ENCODE measurements at places on chromosomes 6 and 20.
A peak's percentile ranks its signal among the peaks of the same experiment; 100 is the strongest.

DNA sequence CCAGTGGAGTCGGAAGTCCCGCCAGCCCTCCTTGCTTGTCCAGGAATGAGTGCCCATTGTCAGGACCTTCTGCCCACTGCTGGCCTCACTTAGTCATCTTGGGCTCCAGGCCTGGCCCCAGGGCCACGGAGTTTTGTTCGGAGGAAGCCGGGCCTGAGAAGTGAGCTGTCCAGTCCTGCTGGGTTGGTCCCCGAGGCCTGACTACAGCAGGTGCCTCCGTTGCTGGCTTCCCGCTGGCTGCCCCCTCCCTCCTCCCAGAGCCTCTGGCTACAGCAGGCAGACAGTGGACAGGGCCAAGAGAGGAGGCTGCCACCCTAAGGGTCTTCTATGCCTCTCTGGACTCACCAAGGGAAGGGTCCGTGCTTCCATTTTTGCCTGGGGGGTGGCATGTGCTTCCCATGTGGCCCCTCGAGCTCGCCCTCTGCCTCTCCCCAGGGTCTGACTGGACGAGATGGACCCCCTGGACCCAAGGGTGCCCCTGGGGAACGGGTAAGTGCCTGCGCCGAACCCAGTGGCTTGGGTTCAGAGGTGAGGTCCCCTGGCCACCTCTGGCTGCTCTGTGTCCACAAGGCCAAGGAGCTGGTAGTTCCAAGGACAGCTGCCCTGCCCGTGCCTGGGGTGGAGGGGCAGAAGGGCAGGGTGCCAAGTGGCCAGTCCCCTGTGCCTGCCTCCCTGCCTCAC, 2.8 kb downstream of the COL9A3 start:
- DNase-seq: no peak

DNA sequence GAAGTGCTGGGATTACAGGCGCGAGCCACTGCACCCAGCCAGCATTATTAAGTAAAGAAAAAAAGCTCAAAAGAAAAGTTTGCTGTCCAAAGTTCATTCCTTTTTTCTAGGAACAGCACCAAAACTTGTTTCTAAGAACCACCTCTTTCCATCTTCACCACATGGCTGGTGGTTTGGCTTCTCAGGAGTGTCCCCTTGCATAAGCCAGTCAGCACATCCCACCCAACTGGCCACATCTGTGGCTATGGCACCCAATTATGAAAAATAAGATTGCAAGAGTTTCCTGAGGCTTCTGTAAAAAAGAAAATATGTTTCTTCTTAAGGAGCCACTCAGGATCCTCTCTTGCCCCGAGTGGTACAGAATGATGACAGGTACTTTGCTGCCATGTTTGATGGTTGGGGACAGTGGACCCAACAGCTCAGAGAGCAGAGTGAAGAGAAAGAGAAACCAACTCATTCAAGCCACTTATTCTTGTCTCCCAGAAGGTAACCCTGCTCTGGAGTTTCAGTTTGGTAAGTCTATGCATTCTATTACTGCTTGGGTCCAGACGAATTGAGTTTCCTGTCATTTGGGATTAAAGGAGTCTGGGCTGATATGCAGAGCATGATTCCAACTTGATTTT, 65.3 kb downstream of the PSMB1 start:
- no peak for DNase-seq

DNA sequence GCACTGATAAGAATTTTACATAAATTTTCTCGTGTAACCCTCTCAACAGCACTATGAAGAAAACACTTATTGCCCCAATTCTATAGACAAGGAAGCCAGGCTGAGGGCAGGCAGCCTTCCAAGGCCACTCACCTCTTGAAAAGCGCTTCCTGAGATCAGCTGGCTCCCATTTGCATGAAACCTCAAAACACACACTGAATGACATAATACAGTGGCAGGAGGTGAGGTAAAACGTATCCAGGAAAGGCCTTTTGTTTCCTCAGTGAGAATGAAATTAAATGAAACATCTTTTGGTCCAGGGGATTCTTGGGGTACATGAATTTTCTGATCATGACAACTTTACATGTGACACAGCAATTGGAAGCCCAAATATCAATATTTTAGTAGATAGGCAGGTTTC, 112.5 kb downstream of the WDR27 start:
- peak; percentile 22 for DNase-seq

DNA sequence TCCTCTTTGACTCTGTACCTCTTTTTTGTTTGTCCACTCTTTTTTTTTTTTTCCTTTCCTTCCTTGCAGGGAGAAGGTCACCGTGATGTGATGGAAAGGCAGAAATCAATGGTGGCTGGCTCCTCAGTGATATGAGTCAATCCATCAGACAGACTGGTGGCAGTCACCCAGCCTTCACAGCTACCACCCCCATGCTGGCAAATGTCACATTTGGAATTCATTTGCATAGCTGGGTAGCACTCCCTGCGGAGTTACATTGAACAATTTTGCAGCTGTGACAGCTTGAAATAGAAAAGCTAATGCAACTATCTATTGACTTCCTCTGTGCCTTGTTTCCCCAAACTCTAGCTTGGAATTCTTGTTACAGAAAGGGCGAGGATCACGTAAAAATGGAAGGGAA, 668.4 kb downstream of the C6orf118 start:
- no peak for DNase-seq

GRCh38 chr6:32047855-32048766, 9.9 kb downstream of the CYP21A2 start:
- DNase-seq: peak; percentile 67

- no peak for DNase-seq
These were observed 218.8 kb downstream of the TAF4 start for GRCh38 chr20:61846741-61847419.

GRCh38 chr6:74749211-74750147, 456.4 kb downstream of the COL12A1 start:
- no peak for DNase-seq

GRCh38 chr6:134470457-134470975, 152.6 kb upstream of the SGK1 start:
- DNase-seq: no peak

DNA sequence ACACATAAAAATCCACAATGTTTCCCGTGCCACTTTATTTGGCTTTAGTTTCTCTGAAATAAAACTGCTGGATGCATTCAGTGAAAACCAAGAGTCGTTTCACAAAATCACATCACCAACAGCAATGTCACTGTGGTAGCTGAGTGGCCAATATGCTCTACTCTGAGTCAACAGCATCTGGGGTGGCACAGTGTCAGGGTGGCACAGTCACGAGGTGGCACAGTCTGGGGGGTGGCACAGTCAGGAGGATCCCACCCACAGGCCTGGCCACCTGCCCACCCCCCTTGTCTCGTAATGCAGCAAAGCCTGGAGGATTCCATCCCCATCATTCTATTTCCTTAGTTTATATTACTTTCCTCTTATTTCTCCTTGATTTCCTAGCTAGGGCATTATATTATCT, 87.0 kb downstream of the ANKRD60 start:
- DNase-seq: no peak

DNA sequence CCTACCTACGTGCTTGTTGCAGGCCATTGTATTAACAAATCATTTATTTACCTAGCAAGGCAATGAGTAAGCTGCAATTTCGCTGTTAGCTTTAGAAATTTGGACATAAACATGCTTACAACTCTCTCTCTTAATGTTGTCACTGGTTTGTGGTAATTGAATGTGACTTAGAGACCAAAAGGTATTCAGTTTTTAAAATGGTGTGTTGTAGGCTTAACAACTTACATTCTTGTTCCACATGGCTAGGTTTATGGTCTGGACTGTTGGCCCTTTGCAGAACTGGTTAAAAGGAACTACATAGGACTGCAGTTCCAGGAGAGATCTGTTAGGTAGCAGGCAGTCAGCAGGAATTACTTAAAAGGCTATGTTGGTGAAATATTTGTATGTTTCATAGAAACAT, 10.3 kb upstream of the CTAGE9 start:
- DNase-seq: no peak

DNA sequence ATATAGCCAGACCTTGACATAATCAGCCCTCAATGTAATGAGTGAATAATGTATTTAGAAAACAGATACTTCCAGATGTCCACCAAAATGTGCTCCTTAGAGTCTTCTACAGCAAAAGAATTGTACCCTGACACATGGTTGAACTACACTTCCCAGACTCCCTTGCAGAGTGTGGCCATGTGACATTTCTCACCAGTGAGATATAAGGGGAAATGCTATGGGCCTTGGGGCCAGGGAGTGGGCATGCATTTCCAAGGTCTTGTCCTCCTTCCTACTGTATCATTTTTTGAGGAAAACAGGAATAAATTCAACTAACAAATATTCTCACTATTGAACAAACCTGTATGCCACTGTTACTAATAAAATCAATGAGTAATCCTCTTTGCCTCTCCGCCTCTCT, 211.4 kb upstream of the SMLR1 start:
- DNase-seq: no peak

GRCh38 chr20:10790013-10790412, 116.2 kb upstream of the JAG1 start:
- no peak for DNase-seq

- no peak for DNase-seq
These were observed 57.2 kb downstream of the CNKSR3 start for GRCh38 chr6:154453329-154453728.

DNA sequence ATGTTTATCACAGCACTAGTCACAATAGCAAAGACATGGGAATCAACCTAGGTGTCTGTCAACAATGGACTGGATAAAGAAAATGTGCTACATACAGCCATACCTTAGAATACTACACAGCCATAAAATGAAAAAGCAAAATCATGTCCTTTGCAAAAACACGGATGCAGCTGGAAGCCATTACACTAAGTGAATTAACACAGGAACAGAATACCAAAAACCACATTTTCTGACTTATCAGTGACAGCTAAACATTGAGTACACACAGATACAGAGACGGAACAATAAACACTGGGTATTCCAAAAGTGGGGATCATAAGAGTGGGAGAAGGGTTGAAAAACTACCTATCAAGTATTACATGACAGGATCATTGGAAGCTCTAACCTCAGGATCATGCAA, 43.3 kb upstream of the DST start:
- no peak for DNase-seq

- DNase-seq: no peak
These were observed 126.8 kb downstream of the GRM4 start for GRCh38 chr6:34018961-34019606.

DNA sequence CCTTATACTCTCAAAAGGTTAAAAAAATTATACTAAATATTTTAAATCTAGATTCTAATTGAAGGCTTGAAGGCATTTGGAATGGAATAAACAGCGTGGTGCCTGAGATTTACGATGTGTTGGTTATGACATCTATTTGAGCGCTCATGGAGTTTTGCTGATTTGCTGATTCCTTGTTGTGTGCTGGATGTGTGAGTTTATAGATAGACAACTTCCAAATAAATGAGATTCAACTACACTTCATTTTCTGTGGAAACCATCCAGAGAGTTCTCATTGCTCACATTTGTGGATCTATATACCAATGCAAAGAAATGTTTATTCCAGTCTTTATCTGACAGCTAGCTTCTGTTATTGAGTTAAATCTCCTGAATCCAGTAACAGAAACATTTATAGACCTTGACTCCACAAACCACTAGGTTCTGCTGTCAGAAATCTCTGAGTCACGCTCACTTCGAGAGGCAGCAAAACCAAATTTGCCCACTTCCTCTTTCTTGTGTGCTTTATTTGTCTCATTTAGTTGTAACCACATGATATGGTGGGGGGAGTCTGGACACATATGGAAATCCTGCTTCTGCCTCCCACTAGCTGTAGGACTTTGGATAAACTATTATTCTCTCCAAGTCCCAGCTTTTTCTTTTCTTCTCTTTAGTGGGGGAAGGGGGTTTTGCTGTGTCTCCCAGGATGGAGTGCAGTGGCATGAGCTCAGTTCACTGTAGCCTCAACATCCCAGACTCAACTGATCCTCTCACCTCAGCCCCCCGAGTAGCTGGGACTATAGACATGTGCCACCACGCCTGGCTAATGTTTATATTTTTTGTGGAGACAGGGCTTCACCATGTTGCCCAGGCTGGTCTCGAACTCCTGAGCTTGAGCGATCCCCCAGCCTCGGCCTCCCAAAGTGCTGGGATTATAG, 54.5 kb downstream of the IPCEF1 start:
- peak; percentile 25 for DNase-seq

DNA sequence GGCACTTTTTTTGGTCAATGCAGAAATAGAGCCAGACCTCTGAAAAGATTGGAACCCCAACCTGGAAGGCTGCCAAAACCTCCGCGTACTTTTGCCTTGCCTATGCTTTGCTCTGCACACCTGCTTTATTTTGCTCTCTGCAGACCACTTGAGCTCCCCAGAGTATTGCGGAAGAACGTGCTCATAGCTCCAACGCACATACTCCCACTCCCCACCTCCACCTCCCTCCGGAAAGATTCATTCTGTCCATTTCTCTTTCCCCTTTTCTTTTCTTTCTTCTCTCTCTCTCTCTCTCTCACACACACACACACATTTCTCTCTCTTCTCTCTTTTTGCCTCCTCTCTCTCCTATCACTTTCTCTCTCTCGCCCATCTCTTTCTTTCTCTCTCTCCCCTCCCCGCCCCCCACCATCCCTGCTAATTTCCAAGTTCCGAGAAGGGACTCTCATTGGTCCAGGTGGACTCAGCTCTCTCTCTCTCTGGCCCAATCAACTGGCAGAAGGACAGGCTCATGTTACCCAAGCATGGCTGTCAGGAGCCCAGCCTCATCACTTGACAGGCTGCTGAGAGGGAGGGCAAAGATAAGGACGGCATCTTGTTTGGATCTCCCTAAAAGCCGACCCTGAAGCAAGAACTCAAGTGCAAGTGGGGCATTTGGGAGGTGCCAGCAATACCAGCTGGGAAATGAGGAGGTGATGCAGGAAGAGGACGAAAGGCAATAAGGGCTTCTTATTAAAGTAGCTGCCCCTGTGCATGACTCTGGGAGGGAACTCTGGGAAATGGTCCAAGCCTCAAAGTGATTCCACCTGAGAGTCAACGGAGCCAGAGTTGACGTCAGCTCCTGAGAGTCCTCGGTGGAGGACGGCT, 246.1 kb downstream of the LY86 start:
- DNase-seq: no peak

- no peak for DNase-seq
These were observed 36.5 kb upstream of the BCLAF1 start for GRCh38 chr6:136326038-136326553.

DNA sequence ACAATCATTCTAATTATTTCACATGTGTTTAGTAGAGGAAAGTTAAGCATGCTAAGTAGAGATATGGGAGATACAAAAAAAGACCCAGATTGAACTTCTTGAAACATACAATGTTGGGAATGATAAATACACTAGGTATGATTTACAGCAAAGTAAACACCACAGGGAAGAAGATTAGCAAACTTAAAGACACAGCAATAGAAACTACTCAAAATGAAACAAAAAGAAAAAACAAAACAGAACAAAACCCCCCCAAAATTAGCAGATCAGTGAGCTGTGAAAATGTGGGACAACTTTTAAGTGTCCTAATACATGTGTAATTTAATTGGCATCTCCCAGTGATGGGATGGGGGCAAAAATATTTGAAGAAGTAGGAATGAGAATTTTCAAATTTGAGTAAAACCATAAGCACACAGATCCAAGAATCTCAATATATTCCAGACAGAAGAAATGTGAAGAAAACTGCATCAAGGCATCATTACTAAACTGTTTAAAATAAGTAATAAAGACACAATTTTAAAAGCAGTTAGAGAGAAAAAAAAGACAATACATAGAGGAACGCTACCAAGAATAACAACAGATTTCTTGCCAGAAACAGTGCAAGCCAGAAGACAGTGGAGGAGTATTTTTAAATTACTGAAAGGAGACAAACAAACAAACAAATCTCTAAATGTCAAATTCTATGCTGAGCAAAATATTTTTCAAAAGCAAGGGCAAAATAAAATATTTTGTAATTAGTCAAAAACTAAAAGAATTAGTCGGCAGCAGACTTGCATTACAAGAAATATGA, 473.7 kb downstream of the QKI start:
- DNase-seq: no peak
